Right ventricle myocardium inferior (tissue), 1 donor: ENCODE measurements at places on chromosomes 4 and X. TPM values are rescaled to one million over a fixed set of nuclear protein-coding genes. Genes with fewer than 3 reads are reported as not detected.

The PRIMPOL gene
- total RNA-seq, result 10.8 TPM

GRCh38 chr4:30854531-30854930 is 134.4 kb downstream of the PCDH7 start:
- no peak for DNase-seq

- DNase-seq, result no peak
Measured at GRCh38 chrX:35040871-35041270, 98.3 kb downstream of the FAM47B start.

- DNase-seq, result peak; percentile 64
Measured at GRCh38 chr4:173522951-173523395, 7.1 kb downstream of the HAND2 start.

The HPGDS gene
- total RNA-seq, result 3.1 TPM

The PPP1R2C gene
- not detected for total RNA-seq

The CLNK gene
- not detected for total RNA-seq

DNA sequence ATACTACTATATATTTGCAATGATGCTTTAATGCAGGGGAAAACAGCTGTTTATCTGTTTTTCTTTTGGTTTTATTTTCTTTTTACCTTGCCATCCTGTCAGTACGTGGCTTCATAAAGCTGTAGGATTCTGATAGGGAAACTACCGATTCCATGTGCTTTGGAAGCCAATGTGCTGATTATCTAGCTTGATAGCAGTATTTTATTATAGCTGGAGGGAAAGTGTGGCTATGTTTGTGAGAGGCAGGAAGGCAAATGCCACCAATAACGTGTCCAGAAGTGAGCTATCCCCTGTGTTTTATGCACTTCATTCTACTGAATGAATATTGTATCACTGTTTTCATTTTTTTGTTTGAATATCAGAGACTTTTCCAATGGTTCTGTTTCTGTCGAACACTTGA is 43.7 kb downstream of the IL15 start:
- no peak for DNase-seq

DNA sequence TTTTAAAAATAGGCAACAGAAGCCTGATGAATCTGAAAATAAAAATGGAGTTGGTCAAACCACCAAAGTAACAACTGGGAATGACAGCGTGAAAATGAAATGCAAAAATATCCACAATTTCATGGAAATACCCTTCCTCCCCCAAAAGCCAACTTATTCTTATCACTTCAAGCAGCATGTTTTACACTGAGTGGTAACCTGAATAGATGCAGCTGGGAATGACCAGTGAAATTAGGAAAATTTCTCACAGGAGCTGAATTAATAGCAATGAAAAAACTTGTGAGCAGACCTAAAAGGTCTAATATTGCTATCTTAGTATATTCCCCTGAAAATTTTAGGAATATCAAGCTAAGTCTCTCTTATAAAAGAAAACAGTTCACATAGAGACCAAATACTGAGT is 239.0 kb downstream of the PCDH18 start:
- no peak for DNase-seq

The EGFL6 gene
- not detected for total RNA-seq

The CPZ gene
- total RNA-seq, result 0.41 TPM

DNA sequence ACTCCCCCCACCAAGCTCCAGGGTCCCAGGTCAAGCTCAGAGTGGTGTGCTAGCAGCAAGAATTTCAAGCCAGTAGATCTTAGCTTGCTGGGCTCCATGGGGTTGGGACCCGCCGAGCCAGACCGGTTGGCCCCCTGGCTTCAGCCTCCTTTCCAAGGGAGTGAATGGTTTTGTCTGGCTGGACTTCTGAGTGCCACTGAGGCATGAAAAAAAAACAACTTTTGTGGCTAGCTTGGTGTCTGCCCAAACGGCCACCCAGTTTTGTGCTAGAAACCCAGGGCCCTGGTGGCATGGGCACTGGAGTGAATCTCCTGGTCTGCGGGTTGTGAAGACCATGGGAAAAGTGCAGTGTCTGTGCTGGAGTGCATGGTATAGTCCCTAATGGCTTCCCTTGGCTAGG is 82.6 kb downstream of the NBDY start:
- DNase-seq, result no peak

- DNase-seq, result no peak
Measured at GRCh38 chr4:2823671-2824328, 19.8 kb upstream of the ADD1 start.

DNA sequence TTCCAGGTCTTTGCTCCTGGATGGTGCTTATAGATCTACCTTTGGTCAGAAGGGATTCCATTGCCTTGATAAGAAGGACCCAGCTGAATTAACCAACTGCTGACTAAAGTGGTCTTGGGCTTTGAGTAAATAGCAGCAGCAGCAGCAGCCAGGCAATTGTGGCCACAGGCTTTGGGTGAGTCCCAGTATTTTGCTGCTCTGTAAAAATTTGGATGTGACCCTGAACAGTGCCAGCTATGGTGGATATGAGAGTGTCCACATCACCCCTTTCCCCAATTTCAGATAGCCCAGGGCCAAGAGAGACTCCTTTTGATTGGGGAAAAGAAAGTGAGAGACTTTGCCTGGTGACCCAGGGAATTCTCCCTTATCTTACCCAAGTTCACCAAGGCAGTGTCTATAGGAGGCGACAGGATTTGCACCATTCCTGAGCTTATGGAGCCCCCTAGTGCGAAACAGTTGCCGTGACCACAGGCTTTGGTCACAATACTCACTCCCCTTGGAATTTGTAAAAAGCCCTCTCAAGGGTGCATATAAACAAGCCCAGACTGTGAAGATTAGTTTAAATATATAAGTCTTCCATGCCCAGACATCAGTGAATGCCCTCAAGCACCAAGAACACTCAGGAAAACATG is 518.0 kb downstream of the TMA16 start:
- no peak for DNase-seq

- DNase-seq, result no peak
Measured at GRCh38 chr4:138870737-138871554, 144.6 kb upstream of the NOCT start.

The F9 gene
- not detected for total RNA-seq

GRCh38 chrX:55326985-55327384 is 62.3 kb upstream of the PAGE3 start:
- DNase-seq, result no peak

The JAKMIP1 gene
- not detected for total RNA-seq

- DNase-seq, result peak; percentile 94
Measured at GRCh38 chr4:74932832-74933561, at the start of gene PARM1. Gene PARM1 (plus strand): TSS chr4:74933116. CDS start chr4:74933328, 212 bp downstream.

- no peak for DNase-seq
Measured at GRCh38 chrX:46328133-46328532, 217.1 kb downstream of the ZNF674 start.

DNA sequence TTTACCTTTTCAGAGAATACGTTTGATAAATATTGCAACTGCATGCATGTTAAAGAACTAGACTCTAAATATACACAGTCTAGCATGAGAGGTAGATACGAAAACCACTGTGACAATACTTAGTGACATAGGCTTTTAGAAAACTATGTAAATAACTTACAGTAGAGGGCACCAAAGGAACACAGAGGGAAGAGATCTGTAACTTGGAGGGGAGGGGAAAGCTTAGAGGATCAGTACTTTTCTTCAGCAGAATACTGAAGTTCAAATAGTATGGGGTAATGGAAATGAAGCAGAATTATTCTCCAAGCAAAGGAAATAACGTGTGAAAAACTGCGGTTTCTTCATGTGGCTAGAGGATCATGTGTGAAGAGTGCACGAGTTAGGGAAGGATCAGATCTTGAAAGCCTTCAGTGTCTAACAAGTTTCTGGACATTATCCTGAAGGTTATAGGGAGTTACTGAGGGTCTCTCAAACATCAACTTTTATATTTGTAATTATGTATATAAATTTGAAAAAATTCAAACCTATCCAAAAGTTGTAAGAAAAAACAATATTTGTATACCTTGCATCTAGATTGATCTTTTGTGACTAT is 264.3 kb downstream of the NPFFR2 start:
- DNase-seq, result no peak

The PCYT1B gene
- total RNA-seq, result not detected

DNA sequence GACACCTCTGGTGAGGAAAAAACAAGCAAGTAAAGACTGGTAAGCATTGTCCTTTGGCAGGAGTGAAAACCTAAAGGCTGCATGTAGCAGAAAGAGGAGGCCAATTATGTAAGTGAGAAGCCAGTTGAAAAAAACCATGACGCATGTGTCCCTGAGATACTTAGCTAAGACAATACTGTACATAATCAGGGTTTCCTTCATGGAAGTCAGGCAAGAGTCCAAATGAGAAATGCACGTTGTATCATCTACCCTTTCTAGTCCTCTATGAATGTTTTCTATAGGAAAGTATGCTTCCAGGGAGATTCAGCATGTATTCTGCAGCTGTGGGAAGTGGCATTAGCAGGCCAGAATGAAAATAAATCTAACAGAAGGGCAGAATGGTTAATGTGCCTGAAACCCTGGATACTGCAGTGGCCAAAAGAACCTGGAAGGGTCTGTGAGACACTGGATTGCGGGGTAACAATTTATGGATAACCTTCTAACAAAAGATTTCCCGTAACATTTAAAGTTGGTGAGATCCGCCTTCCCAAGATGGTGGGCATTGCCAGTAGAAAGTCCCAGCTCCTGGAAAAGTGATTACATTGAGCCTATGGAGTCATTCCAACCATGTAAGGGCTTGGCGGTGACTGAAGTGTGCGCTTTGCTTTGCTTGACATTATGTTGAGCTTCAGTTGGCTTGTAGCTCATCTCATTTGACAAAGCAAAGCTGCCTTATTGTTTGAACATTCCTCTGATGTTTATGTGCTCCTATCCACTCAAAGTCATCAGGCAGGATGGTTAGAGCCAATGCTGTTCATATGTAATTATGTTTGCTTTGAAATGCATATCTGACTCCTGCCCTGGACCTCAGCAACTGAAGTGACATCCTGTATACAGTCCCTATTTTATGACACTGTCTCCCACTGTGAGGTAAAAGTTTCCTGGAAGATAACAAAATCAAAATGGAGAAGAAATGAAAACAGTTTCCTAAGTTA is 200.4 kb downstream of the ARHGAP24 start:
- DNase-seq, result no peak

DNA sequence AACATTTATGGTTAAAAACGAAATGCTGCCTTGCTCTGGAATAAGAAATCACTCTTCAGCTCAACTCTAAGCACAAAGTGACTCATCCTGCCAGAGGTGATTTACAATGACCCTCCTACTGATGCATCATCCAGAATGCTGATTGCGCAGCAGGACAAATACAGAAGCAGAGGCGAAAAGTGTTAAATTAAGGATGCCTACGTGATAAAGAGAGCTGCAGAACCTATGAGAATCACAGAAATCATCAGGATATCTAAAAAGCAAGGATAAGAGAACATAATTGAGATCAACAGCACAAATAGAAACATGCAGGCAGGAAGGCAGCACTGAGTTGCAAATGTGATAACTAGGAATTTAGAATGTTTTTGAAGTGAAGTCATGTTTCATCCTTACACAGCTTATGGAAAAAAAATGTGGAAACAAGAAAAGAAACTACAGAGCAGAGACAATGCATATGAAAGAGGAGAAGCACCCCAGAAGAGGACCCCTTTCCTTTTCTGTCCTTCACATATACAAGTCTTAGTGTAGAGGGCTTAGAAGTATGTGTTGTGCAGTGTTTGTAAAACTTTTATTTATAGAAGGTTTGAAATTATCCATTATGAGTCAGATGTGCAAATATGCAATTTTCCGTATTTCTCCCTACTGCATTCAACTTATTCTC is 188.4 kb downstream of the SLC7A11 start:
- no peak for DNase-seq

GRCh38 chr4:102836596-102836995 is 9.2 kb upstream of the UBE2D3 start:
- no peak for DNase-seq

- DNase-seq, result no peak
Measured at GRCh38 chr4:155643087-155643486, 23.6 kb upstream of the GUCY1A1 start.

DNA sequence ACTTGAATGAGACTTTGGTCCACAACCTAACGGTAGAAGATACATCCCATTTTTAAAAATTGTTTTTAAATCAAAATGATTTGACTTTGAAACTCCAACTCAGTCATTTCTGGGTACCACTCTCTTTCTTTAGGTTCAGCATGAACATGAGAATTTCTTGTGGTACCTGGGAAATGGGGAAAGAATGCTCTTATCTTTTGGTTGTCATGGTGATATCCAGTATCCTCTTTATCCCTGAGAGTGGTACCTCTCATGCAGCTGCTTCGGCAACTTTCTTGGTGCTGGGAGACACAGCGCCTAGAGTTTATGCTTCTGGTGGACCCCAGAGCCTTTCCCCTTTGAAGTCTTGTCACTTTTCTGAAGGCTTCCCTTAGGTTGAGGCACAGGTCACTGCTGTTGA is 465.1 kb upstream of the FAT1 start:
- DNase-seq, result no peak

DNA sequence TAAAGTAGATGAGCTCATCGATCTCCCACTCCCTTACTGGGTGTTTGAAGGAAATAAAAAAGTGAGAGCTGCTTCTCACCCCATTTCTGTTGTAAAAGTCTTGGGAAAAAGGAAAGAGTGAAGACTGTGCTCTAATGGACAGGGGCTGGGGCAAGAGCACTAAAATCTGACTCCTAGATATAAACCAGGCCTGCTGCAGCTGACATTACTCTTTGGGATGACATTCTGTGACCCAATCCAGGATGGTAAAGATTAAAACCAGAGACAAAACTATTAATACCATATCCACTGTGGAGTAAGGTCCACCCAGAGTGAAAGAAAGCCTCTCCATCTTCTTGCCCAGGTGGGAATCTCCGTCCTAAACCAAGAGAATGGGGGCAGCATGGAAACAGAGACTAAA is 20.1 kb upstream of the NEUROG2 start:
- no peak for DNase-seq
